ENCODE measurements at places on chromosomes 1 and 21.

DNA sequence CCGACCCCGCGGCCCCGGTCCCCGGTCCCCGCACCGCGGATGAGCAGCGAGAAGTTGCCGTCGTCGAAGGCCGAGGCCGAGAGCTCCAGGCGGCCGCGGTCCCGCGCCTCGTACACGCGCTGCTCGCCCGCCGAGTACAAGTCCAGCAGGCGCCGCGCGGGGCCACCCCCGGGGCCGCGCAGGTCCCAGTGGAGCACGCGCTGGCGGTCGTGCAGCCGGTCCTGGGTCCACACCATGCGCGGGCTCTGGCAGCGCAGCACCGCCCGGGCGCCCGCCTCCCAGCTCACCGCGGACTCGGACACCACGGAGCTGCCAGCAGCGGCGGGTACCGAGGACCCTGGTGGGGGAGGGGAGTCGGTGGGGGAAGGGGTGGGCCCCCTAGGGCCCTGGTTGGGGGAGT, 2.9 kb downstream of the MXRA8 start:
- DNase-seq, result peak; percentile 73

DNA sequence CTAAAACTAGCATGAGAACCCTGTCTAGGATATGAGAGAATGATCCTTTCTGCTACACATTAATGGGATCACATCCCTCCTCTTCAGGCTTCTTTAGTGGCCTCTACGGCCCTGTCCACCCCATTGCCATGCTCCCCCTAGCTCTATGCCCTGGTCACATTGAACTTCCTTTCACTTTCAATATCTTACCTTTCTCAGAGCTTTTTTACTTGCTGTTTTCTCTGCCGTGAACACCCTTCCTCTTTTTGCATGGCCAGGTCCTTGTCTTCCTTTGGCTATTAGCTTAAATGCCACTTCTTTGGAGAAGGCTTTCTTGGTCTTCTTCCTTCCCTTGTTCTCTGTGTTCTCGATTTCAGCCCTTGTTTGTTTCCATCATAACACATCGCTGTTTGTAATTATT, 97.4 kb downstream of the GIPC2 start:
- no peak for DNase-seq

DNA sequence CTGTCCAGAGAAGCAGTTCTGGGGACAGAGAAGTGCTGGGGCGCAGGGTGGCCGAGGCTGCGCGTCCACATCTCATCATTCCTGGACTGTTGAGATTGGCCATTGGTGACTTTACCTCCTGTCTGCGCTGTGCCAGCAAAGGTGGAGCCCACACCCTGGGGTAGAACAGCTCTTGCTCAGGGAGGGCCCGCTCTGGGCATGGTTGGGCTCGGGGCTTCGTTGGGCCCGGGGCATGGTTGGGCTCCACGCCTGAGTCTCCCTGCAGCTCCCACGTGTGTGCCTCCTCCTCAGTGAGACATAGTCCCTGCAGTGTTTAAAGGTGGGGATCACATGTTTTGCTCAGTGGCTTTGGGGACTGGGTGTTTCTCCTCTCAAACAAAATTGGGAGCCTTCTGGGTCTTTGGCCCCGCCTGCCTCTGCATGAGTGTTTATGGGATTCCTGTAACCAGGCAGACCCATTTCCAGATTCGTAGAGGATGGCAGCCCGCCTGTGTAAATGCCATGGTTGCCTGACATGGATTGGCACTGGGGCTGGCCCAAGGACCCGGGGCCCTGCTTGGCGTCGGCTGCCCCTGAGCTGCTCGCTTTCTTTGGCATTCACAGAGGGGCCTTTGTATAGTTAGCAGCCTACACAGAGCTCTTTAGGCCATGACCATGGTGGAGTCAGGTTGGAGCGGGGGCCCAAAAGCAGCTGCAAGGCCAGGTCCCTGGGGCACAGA, 104.6 kb downstream of the TLR5 start:
- no peak for DNase-seq

GRCh38 chr1:32848354-32849063, 22.2 kb downstream of the FNDC5 start:
- DNase-seq, result no peak

GRCh38 chr1:72483846-72484357, 201.6 kb upstream of the NEGR1 start:
- no peak for DNase-seq

- DNase-seq, result no peak
Observed at GRCh38 chr1:195745189-195746010, 862.8 kb downstream of the KCNT2 start.

- DNase-seq, result no peak
Observed at GRCh38 chr1:163168053-163168452, 34.7 kb downstream of the RGS5 start.

DNA sequence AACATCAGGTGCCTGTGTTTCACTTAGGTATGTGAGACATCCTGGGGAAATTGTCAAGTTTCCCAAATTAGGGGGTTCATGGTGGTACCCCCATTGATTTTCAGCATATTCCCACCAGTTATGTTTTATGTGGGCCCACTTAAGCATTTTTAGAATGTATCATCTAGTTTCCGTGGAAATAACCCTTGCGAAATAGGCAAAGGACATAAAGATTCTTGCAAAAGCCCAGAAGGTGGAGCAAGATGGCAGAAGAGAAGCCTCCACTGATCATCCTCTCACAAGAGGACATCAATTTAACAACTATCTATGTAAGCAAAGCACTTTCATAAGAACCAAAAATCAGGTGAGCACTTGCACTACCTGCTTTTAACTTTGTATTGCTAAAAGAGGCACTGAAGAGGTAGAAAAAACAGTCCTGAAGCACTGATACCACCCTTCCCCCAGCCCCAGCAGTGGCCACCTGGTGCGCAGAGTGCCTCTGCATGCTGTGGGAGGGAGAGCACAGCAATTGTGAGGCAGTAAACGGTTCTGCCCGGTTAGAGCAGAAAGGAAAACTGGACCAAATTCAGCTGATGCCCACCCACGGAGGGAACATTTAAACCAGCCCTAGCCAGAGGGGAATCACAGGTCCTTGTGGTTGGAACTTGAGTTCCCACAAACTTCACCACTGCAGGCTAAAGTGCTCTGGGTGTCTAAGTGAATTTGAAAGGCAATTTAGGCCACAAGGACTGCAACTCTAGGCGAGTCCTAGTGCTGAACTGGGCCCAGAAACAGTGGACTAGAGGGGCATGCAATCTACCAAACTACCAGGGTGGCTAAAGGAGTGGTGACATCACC, 23.2 kb downstream of the MCOLN2 start:
- peak; percentile 84 for DNase-seq

DNA sequence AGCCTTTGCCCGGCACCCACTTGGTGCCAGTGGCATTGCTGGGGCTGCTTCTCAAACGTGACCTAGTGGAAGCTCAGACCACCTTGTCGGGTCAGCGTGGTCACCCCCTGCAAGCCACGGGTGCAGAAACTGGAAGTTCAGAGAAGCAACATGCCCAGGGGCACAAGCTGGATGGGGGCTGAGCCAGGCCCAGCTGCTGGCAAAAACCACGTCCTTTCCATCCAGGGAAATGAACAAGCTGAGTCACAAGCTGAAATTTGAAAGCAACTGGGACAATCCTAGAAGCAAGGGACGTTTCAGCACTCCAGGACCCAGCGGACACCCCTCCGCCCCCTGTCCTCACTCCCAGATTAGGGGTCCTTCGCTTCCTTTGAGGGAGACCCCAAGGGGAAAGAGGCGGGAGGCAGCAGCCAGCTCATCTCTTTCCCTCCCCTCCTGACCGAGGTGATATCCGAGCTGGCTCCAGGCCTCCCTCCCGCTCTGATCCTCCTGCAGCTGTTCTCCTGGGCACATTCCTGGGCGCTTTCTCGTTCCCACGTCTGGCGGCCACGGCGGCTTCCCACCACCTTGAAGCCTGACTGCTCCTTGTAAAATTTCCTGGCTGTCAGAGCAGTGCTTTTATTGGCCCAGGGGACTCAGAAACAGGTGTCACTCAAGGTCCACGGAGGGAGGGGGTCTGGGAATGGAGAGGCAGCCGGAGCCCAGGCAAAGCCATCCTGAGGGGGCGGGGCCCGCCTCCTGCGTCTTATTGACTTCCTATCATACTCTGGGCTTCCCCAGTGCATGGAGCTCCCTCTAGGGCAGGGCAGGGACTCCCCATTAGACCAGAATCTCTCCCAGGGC, 62.8 kb downstream of the PAX7 start:
- peak; percentile 13 for DNase-seq

Data from suppressor macrophage treated with lipopolysaccharide for 1 hour (primary cell).